ENCODE measurements at places on chromosomes 12 and 14.

GRCh38 chr12:6912164-6912935 is 2.0 kb upstream of the ENO2 start:
- no peak for DNase-seq

- no peak for DNase-seq
Observed at GRCh38 chr14:22803687-22803974, 11.6 kb downstream of the SLC7A7 start.

DNA sequence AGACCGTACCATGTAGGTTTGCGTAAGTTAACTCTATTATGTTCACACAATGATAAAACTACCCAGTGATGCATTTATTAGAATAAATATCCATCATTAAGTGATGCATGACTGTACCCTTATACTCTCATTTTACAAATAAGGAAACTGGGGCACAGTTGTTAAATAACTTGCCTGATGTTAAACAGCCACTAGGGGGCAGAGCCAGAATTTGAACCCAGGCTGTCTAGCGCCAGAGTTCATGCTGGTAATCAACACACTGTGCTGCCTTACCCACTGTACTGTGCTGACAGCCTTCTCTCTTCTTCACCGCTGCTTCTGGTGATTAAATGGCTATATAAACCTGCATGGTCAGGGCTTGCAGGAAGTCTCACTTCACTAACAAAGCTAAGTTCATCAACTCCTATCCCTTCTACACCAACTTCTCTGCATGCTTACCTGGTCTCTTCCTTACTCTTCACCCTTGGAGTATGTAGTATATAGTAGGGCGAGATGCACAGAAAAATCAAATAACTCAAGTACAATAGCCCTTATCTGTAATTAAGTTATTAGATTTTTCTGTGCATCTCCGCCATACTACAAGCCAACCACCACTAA is 43.6 kb upstream of the APPL2 start:
- DNase-seq: peak; percentile 5

- no peak for DNase-seq
Observed at GRCh38 chr12:6961695-6962284, 8.7 kb downstream of the PHB2 start.

DNA sequence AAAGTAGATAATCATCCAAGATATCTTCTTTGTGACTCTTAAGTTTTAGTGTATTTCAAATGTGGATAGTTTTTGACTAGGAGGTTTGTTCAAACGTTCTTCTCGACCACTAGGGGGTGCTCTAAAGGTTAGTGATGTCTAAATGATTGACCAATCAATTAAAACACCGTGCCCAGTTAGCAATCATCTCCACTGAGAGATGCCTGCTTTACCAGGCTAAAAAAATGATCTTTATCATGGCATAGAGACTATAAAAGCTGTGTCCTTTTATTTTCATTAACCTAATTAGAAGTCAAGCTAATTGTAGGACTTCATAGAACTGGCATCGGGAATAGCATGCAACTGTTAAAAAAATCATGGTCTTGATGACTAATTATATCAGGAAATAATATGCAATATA is 153.9 kb downstream of the PRKCH start:
- DNase-seq: no peak

DNA sequence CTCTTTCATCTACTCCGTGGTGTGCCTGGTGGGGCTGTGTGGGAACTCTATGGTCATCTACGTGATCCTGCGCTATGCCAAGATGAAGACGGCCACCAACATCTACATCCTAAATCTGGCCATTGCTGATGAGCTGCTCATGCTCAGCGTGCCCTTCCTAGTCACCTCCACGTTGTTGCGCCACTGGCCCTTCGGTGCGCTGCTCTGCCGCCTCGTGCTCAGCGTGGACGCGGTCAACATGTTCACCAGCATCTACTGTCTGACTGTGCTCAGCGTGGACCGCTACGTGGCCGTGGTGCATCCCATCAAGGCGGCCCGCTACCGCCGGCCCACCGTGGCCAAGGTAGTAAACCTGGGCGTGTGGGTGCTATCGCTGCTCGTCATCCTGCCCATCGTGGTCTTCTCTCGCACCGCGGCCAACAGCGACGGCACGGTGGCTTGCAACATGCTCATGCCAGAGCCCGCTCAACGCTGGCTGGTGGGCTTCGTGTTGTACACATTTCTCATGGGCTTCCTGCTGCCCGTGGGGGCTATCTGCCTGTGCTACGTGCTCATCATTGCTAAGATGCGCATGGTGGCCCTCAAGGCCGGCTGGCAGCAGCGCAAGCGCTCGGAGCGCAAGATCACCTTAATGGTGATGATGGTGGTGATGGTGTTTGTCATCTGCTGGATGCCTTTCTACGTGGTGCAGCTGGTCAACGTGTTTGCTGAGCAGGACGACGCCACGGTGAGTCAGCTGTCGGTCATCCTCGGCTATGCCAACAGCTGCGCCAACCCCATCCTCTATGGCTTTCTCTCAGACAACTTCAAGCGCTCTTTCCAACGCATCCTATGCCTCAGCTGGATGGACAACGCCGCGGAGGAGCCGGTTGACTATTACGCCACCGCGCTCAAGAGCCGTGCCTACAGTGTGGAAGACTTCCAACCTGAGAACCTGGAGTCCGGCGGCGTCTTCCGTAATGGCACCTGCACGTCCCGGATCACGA is 2.2 kb downstream of the SSTR1 start:
- no peak for DNase-seq

GRCh38 chr12:85279449-85280164 is 413 bp upstream of the ALX1 start:
- DNase-seq: no peak

- no peak for DNase-seq
Observed at GRCh38 chr14:89027097-89027740, 202.8 kb downstream of the TTC8 start.

GRCh38 chr12:57203791-57204190 is 12.8 kb upstream of the NXPH4 start:
- no peak for DNase-seq

DNA sequence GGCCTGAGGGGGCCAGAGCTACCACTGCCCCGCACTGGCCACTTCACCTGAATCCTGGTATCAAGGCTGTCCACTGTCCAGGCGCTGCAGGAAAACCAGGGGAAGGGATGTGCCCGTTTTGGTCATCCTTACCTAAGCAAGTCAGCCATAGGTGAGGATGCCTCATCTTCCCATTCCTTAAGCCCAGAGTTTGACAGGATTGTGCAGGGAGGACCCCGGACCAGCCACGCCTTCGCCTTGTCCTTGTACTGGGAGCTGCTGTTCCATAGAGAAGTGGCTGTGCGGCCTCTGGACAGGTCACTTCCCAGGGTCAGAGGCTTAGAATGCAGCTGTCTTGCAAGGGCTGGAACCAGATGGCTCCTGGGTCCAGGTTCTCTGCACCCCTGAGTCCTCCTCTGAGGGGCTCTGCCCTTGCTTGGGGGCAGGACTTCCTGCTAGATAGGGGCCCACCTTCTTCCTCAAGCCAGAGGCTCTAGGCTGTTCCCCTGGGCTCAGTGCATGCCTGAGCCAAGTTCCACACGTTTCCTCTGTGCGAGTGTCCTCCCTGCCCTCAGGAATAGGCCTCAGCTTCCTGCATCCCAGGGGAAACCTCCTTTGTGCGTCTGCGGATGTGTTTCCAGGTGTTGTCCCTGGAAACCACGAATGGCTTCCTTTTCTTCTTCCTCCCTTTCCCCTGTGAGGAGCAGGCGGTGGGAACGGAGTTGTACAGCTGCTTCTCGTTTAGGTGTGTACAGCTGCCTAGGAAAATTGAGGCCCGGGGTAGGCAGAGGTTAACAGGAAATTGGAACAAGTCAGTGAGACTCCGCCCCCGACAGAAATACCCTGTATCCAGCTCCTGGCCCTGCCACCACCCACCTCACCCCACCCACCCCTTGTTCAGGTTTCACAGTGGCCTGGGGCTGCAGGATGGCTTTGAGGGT is 54.3 kb upstream of the RIN3 start:
- no peak for DNase-seq

DNA sequence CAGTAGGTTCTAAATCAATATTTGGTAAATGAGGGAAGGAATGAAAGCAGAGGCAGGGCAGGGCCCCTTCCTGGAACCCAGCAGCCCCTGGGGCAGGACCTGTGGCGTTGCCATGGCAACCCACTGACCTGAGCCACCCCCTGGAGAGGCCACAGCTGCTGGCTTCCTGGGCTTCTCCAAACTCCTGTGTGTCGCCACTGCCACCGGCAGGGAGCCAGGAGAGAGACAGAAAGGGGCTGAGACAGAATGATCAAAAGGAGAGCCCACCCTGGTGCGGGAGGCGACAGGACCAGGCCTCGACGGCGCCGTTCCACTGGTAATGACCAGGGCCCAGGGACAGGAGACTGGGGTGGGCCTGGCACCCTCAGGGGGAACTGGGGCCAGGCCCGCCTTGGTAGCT is 18.2 kb downstream of the RFX4 start:
- no peak for DNase-seq

DNA sequence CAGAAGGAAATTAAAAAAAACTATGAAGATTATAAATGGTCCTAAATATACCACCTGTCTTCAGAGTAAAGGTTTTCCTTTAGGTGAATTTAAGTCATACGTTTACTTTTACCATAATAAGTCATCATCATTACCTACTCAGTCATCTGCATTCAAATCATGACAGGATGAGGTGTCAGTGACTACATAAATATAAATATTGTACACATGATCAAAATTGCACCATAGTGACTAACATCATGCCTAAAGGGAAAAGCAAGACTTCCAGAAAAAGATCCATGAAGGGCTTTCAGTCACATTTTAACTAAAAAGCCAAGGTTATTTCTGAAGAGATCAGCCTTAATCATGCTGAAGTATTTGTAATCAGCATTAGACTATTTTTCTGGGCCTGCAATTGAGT is 759.9 kb upstream of the FLRT2 start:
- no peak for DNase-seq

DNA sequence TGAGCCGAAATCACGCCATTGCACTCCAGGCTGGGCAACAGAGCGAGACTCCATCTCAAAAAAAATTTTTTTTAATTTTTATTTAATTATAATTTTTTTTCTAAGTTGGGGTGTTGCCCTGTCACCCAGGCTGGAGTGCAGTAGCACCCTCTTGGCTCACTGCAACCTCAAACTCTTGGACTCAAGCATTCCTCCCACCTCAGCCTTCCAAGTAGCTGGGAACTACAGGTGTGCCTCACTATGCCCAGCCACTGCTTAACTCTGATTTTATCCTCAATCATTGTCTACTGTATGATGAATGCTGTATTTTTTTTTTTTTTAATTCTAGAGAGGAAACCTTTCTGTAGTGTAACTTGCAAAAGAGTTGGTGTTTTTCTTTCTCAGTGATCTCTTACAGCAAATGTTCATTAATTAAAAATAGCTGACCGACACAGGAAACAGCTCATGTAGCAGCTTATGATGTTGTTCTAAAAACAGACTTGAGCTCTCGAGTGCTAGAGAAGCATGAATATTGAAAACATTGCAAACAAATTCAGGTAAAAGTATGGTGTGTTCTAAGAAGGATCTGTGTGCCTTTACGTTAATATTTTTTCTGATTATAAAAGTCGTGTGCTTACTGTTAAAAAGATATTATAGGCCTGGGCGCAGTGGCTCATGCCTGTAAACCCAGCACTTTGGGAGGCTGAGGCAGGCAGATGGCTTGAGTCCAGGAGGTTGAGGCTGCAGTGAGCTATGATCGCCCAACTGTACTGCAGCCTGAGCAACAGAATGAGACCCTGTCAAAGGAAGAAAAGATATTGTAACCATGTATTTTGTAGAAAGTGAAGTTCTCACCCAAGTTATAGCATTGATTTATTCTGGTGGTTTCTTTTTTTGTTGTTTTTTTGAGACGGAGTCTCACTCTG is 68.9 kb downstream of the FGD4 start:
- DNase-seq: no peak

GRCh38 chr14:60021619-60022018 is 70.1 kb upstream of the PCNX4 start:
- DNase-seq: no peak

- DNase-seq: no peak
Observed at GRCh38 chr12:54932038-54932437, 52.5 kb downstream of the TESPA1 start.

- DNase-seq: no peak
Observed at GRCh38 chr12:7322599-7322998, 18.7 kb downstream of the ACSM4 start.

- DNase-seq: no peak
Observed at GRCh38 chr14:29810682-29811081, 117.0 kb downstream of the PRKD1 start.

- DNase-seq: no peak
Observed at GRCh38 chr12:85784096-85784720, 52.0 kb downstream of the RASSF9 start.

DNA sequence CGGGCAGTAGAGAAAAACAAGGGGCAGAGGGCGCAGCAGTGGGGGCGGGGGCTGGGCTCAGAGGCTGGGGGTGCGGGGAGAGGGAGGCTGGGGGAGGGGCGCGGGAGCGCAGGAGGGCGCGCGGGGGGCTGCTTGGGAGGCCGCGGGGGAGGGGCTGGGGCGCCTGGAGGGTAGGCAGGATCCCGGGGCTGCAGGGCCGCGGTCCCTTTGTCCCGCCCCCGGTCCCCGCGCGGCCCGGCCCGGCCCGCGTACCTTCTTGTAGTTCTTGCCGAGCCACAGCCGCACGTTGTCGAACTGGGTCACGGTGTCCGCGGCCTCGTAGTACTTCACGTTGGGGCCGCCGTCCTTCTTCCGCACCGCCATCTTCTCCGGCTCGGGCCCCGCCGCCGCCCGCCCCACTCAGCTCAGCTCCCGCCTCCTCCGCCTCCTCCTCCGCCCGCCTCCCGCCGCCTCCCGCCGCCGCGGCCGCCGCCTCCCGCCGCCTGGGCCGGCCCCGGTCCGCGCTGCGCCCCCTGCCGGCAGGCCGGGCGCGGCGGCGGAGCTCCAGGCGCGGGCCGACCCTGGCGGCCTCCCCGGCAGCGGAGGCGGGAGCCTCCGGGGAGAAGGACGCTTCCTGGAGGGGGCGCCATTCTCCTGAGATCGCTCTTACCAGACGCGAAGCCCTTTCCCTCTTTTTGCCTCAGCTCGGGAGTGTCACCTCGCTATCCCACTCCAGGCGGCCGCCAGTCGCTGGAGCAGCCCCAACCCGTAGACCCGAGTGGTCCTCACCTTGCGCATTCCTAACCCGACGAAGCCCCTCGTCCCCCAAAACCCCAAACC is at the start of gene SMARCC2:
Gene SMARCC2 (minus strand): TSS at position 385 of the 819 bp plus-strand sequence. CDS start 22 bp downstream, at position 363.
- DNase-seq: peak; percentile 70

DNA sequence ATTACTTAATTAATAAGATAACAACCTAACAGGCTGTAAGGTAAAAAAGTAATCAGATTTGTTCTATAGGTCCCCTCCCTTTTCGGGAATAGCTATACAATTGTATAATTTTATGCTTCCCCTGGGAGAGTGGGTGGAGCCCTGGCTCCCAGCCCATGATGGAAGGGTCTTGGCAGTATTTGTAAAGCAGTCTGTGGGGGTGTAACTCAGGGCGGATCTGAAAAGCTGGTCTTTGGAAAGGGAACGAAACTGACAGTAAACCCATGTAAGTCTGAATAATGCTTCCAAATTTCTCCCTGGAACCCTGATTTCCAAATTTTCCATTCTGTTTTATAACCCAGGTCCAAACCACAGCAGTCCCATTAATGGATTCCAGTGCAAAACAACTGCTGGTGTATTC is 110.4 kb downstream of the DAD1 start:
- no peak for DNase-seq

DNA sequence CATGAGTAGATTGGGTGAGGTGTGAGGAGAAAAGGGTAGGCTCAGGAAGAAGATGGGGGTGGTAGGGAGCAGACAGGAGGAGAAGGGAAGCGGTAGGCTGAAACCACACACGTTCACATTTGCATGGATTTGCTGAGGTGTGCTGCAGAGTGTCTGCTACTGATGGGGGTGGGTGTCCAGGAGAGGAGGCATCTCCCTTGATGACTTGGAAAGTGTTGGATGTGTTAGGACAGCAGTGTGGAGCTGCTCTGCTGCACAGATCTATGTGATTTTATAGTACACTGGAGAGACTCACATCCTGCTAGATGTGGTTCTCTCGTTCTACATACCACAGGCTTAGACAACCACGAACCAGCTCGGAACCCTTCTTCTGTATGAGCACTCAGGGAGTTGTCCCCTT is 9.3 kb downstream of the ZFHX2 start:
- DNase-seq: no peak
